NCI-H510A (cell line): ENCODE measurements at places on chromosomes 3 and 15.
A peak's percentile ranks its signal among the peaks of the same experiment; 100 is the strongest.

DNA sequence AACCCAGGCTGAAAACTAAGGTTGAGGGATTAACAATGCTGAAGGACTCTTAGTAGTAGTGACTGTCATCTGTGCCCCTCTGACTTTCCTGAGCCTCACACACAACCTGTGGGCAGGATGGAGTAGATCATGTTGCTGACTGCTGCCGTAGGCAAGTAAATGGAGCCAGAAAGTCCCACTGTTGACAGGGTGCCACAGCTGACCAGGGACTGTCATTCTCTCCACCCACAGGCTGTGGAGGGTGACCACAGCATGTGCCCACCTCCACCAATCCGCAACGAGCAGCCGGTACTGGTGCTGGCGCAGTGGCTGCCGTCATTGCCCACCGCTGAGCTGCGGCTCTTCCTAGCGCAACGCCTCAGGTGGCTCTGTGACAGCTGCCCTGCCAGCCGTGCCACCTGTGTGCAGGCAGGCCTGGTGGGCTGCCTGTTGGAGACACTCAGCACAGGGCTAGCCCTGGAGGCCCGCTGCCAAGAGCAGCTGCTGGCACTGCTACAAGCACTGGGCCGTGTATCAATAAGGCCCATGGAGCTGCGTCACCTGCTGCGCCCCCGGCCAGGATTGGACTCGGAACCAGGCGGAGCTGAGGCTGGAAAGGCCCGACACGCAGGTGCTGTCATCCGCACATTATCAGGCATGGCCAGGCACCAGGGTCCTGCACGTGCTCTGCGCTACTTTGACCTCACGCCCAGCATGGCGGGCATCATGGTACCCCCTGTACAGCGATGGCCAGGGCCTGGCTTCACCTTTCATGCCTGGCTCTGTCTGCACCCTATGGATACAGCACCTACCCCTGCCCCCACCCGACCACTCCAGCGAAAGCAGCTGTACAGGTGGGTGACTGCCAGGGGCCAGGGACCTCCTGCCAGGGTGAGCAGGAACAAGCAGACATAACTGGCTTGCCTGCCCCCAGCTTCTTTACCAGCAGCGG lies 15.6 kb downstream of the NBEAL2 start:
- no peak for DNase-seq

- DNase-seq = no peak
Observed at GRCh38 chr3:126085841-126086240, 1.9 kb upstream of the SLC41A3 start.

DNA sequence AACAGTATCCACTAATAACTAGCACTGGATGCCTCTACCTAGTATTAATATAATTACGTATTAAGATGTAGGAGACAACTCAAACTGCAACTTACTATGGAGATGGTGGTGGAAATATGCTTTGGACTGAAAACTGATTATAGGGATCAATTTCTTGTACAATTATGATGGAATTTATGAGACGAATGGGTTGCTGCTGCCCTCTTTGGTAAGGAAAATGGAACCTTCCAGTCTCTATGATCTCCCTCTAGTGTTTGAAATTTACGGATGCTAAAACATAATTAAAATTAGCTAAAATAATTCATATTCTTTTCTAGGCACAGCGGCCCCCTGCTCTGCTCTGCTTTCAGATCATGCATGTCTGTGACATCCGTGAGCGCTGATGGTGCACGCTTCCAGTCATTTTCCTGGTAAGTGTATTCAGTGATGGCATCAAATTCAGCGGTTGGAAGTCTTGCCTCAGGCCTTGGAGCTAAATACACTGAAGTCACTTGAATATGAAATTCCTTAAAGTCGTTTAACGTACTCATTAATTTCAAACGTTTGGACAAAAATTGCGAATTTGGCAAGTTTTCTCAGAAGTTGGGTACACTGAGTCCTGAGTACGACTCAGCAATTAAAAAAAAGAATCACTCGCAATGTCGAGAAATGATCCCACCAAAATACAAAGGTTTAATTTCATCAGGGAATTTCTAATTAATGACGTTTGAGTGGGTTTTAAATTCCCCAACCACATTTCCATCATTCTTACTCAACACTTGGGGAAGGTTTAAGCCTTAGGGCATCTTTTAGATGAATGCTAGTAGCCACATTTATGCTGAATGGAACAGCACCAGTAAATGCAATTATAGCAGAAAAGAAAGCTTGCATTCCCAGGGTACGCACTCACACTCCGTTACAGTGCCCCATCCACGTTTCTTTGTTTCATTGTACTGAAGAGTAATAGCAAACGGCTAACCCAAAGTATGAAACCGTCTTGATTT lies 132.6 kb downstream of the NR2F2 start:
- no peak for DNase-seq

- DNase-seq = no peak
Observed at GRCh38 chr3:132064114-132064513, 29.3 kb upstream of the CPNE4 start.

- DNase-seq = no peak
Observed at GRCh38 chr3:179113903-179114302, 34.3 kb upstream of the PIK3CA start.

DNA sequence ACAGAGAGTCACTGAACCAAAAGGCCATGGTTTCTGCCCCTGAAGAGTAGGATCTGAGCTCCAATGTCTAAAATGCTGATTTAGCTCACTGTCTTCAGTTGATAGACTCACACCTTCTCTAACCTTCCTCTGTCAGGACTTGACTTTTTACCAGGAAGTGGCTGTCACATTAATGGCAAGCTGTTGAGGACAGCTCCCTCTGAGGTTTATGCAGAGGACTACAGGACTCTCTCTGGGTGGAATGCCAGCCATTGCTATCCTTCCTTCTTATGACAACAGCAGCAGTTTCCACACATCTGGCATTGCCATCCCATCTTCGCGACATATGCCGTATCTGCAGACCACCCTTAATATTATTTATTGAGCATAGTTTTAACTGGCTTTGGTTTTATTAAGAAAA lies 103.8 kb upstream of the PRICKLE2 start:
- no peak for DNase-seq

- no peak for DNase-seq
Observed at GRCh38 chr15:60389261-60390077, 8.3 kb downstream of the ANXA2 start.

DNA sequence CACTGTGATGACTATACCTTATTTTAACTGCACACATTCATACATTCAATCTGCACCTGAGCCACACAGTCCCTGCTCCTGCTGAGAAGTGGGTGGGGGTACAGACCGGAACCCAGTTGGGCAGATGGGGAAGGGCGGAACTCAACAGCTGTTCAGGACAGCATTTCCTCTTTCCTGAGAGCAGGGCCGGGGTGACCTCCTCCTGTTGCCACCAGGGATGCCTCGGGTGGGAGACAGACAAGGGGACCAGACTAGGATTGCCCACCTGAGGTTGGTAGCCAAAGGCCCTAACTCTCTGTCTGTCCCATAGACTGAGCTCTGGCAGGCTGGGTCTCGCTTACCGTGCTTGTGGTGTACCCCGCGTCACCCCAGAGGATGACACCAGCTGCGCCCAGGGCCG lies 3.9 kb downstream of the HYAL2 start:
- no peak for DNase-seq

DNA sequence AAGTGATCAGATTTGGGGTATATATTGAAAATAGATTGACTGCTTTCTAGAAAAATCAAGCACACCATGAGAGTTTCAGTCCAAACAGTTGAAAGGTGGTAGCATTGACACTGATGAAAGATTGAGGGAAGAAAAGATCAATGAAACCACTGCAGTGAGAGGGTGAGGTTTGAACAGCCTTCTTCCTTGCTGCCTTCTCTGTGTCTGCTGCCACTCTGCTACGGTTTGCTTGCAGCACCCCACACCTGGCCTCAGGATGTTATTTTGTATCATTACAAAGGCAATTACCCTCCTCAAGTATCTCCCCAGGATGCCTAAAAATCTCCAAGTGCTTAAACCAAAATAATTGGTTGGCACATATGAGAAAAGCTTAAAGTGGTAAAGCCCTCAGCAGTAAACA lies 683.6 kb upstream of the ARPP21 start:
- no peak for DNase-seq

GRCh38 chr3:150410311-150411105 lies 2.4 kb downstream of the TSC22D2 start:
- DNase-seq = no peak

GRCh38 chr3:111392894-111393398 lies 149.1 kb upstream of the CD96 start:
- DNase-seq = no peak

DNA sequence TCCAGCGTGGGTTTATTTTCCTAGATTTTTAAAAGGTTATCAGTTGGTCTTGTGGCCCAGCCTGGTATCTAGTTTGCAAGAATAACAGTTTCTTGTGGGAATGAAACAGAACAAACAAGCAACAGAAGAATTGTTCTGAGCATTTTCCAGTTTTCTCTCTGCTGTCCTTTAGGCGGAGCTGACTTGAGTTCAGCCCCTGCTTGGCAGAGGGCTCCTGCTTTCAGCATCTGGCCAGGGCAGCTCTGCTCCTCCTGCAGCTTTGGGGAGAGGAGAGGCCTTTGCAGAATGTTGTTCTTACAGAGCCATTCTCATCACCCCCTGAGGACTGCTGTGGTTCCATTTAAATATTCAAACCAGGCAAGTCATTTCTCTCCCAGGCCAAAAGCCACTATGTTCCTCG lies 117.7 kb downstream of the ALDH1A2 start:
- DNase-seq = no peak

GRCh38 chr3:37955918-37956707 lies 34.5 kb upstream of the VILL start:
- DNase-seq = no peak

GRCh38 chr15:60592371-60593169 lies 113.6 kb upstream of the ICE2 start:
- peak; percentile 56 for DNase-seq

- no peak for DNase-seq
Observed at GRCh38 chr3:69357196-69357595, 28.7 kb downstream of the FRMD4B start.

GRCh38 chr3:52829906-52830463 lies 487 bp downstream of the ITIH4 start:
- DNase-seq = peak; percentile 42

- DNase-seq = no peak
Observed at GRCh38 chr15:73800662-73801345, 47.7 kb upstream of the INSYN1 start.

GRCh38 chr3:193872265-193872753 lies 263.6 kb upstream of the HES1 start:
- peak; percentile 28 for DNase-seq

GRCh38 chr3:89360156-89360555 lies 252.7 kb downstream of the EPHA3 start:
- DNase-seq = no peak

DNA sequence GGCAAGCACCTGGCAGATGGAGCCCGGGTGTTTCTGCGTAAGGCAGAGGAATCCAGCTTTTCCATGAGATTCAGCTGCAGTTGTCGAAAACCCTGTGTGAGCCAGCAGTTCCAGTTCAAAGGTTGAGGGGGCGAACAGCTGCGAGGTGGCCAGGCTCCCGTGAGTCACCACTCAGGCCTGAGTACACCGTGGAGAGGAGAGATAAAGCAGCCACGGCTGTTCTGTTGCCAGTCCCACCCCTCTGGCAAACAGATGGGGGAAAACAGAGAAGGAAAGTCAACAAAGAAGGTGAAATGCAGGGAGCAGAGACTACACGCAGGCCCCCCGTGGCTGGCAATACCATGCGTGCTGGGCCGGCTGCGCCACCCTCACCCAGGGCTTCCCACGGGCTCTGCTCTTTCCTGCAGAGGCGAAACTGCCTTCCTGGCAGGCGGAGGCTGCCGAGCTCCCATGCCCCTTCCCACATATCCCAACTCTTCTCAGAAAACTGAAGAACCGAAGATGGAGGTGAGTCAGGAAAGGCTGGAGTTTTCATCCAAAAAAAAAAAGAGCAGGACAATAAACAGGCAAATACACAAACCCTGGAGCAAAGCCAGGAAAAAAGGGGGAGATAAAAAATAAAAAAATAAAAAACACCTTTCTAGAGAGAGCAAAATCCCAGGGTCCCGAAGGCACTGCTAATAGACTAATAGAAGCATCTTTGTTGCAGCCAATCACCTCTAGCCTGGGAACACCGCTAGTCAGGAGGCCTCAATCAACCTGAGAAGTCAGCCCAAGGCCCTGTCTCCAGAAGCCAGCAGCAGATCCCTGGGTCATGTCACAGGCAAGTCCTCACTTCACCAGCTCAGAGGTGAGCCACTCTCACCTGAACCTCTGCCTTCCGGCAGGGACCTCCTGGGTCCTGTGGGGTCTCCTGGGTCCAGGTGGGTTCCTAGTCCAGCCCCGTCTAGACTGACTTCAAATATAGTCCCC lies 37.7 kb downstream of the FAM174B start:
- DNase-seq = no peak

- DNase-seq = no peak
Observed at GRCh38 chr3:156341332-156341731, 213.6 kb downstream of the SSR3 start.

DNA sequence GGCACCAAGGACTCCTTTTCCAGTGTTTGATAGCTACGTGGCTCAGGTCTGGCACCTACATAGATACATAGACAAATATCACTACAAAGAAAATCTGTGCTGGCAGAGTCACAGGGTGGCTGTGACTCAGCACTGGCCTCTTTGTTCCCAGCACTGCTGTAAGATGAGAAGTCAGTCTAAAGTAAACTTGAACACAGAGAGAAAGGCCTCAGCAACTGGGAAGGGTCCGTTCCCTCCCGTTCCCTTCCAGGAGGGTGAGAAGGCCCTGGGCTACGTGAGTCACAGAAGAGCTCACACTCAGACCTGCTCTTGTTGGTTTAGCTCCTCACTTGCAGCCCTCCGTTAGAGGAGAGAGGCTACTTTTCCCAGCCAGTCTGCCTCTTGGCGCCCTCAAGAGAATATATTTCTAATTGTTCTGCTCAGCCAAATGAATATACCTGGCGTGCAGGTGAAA lies 23.1 kb downstream of the ANXA2 start:
- DNase-seq = peak; percentile 53

DNA sequence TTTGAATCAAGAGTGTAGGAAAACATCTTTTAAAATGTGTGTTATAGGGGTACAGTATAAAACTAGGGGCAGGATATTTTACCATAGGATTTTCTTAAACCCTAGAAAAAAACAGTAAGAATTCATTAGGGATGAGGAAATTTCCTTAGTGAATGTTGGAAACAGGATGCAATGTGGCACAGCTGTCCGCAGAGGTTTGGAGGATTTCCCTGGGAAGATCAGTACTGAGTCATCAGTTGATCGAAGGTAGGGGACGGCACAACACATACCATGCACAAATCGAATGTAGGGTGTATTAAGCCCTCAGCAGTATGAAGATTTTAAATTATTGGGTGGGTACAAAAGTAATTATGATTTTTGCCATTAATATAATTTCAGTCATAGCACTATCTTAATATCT lies 49.9 kb downstream of the FNDC3B start:
- DNase-seq = no peak

- no peak for DNase-seq
Observed at GRCh38 chr3:136632625-136633081, 119.5 kb downstream of the STAG1 start.
